ENCODE measurements at places on chromosomes 4 and X.

DNA sequence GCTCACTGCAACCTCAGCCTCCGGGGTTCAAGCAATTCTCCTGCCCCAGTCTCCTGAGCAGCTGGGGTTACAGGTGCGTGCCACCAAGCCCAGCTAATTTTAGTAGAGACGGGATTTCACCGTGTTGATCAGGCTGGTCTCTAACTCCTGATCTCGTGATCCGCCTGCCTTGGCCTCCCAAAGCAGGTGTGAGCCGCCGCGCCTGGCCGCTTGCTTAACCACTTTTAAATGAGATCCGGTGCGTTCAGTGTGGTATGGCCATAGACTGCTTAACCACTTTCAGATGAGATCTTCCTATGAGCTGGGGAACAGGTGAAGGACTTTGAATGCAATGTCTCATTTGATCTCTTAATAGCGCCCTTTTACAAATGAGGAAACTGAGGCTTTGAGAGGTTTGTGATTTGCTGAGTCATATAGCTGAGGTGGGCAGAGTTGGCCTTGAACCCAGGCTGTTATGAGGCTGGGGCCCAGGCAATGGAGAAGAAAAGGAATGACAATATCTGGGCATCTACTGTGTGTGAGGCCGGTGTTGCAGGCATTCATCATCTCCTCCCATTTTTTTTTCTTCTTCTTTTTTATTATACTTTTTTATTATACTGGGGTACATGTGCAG, 41.9 kb upstream of the NSG1 start:
- no peak for DNase-seq

GRCh38 chr4:7424553-7425111, 10.1 kb downstream of the PSAPL1 start:
- no peak for DNase-seq

GRCh38 chr4:164935363-164935762, 42.1 kb downstream of the TRIM61 start:
- no peak for DNase-seq

DNA sequence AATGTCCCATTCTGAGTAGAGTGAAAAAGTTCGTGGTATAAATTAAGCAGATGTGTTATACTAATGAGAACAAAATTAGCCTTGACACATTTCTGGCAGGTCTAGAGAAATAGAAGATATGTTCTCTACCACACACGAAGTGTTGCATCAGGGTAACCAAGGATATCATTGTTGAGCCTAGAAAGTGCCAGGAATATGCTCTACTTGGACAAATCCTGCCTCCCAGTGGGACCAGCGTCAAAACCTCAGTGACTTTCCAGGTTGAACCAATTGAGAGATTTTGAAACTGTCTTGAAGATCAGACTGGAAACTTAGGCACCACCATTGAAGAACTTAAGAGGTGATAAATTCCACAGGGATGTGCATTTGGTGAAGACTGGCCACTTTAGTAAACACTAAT, 115.9 kb downstream of the HPGD start:
- no peak for DNase-seq

- DNase-seq = no peak
These were observed 14.2 kb downstream of the RGS12 start for GRCh38 chr4:3307060-3307459.

- DNase-seq = no peak
These were observed at the start of gene SNCA for GRCh38 chr4:89836897-89837384. Gene SNCA (minus strand): TSS chr4:89837161. CDS start chr4:89835667, 1,494 bp downstream.

All from NCI-H524 treated with DMSO at 0.1 percent for 48 hours (cell line).